Astrocyte of the spinal cord (primary cell): ENCODE measurements at places on chromosomes 7 and 10.
A peak's percentile ranks its signal among the peaks of the same experiment; 100 is the strongest.

- peak; percentile 22 for DNase-seq
Measured at GRCh38 chr7:139987691-139988516, 74.8 kb downstream of the PARP12 start.

- no peak for DNase-seq
Measured at GRCh38 chr10:8051109-8051821, 3.2 kb upstream of the GATA3 start.

DNA sequence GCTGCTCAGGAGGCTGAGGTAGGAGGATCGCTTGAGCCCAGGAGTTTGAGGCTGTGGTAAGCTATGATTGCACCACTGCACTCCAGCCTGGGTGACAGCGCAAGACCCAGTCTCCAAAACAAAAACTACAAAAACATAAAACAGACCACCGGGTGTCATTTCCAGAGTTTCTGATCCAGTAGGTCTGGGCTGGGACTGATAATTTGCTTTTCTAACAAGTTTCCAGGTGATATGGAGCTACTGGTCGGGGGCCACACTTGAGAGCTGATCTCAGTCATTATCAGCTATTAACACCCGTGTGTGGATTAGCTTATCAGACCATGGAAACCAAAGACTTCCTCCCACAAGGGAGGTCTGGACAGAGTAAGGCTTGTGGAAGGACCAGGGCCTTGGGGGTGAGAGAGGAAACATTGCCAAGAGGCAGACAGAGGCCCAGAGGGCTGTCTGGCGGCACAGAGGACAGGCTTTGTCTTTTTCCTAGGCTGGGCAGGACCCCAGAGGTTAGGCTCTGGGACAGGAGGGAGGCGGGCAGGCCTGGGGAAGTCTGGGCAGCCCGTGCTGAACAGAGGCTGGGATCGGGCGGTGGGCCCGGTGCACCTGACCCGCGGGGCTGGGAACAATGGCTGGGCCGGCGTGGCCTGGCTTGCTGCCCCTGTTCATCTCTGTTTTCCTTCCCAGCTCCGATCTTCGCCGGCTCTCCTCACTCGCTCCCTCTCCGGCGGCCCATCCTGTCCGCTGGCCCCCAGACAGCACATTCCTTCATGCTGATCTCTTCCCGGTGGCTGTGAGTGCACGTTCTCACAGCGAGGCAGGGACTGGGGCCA lies 25.2 kb downstream of the TMEM270 start:
- DNase-seq = peak; percentile 71

DNA sequence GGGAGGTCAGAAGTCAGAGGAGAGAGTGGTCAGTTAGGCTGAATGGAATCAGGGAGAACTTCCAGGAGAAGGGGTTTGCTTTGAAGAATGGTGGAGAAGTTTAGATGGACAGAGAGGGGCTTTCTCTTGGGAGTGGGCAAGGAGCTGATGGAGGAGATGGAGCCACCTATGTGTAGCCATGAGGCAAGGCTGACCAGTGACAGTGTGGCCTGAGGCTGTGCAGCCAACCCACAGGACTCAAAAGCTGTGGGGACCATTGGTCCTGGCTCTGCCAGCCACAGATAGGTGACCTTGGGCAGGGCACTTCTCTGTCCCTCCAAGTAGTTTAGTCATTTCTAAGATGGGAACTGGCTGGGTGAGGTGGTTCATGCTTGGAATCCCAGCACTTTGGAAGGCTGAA lies 18.7 kb downstream of the NEURL1 start:
- DNase-seq = no peak

DNA sequence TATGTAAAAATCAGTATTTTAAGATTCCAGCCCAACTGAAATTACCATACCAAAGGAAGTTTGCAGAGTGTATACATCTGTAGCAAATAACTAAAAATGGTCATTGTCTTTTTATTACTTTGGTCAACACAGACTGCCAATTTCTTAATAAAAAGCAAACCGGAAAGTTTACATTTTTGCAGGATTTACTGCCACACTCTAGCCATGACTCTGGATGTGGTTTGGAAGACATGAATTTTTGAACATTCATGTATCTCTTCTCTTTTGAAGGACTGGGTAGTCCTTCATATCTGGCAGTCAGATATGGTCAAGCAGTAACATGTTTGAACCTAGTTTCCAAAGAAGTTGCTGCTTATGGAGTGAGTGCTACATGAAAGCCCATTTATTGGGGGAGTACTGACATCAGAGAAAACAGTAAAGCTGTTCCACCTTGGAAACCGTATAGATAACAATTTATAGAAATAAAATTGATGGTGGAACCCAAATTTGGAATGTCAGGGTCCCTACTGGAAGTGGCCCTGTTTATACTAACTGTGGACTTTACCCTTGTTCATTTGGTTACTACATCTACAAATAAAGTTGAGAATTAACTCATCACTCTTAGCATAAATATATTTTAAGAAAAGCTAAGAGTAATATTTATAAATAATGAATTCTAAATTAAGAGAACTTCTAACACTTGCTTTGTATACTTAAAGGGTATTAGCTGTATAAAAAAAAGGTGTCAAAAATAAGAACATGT lies 84.6 kb downstream of the ZMYND11 start:
- no peak for DNase-seq

DNA sequence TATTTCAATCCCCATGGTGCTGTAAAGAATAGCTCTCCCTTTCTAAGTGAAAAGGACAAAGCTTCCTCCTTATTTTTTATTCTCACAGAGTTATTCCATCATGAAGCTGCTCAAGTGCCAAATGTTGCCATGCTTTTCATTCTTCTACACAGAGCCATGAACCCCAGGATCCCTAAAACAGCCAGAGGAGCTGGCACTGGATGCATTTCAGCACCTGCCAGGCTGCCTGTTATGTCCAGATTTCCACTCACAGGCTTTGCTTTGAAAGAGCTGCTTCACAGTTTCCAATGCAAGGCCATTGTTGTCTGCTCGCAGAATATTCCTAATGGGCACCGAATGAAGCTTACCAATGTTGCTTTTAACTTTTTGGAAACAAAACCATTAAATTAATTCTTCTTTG lies 256.2 kb upstream of the NPSR1 start:
- no peak for DNase-seq

DNA sequence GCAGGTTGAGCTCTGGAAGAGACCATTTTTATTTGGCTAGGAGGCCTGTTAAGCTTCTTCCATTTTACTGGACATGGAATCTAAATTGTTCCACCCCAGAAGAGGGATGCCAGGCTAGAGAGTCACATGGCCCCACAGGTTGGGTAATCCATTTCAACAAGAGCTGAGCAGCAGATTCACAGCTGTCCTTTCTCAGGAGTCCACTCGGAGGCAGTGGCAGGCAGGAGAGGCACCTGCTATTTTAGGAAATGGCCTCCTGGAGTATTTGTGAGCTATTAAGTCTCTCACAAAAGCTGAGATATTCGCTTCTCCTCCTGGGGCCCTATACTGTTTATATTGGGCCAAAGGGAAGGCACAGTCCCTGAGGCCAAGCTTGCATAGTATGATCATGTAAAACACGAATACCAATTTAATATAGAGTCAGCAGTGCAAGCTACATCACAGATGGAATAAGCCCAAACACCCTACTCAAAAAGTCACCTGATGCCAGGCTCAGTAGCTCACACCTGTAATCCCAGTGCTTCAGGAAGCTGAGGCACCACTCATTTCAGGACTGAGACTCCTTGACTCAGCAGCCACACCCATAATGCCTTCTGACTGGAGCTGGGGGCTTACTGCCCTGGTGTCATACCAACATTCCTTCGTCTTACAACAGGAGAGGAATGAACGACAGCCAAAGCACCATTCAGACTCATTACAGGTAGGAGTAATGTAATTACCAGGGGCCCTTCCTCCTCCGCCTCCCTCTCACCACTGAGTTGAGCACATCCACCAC lies 124.1 kb downstream of the LMBR1 start:
- no peak for DNase-seq

GRCh38 chr10:112605063-112605462 lies 158.0 kb downstream of the VTI1A start:
- no peak for DNase-seq

DNA sequence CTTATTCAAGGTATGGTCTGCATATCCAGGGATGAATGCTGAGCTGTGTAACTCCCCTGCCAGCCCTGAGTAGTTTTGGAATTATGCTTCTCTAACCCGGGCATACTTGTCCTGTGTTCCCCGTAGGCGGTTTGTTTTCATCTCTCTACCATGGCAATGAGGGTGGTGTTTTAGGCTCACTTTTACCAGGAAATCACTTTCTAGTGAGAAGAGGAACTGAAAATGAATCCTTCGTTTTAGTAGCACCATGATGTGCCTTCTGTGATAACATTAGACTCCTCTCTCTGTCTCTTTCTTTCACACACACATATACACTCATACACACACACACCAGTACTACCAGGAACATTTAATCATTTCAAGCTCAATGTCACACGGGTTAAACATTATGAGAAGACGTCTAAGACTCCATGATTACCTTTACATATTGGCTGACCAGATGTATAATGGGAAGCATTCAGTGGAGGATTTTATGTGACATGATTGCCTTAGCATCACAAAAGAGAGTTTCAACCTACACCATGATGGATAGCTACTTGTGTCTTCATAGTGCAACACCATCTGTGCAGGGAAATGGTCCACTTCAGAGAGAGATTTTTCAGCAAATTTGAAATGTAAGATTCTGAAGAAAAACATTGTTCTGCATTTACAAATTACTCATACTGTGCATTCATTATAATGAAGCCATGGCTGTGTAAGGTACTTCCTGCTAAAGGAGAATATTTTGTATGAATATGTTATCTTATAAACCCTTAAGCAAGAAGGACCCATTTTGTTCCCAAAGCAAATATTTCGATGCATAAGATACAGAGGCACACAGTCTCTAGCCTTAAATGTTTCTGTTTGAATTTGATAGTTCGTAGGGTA lies 31.0 kb upstream of the PFKP start:
- no peak for DNase-seq

DNA sequence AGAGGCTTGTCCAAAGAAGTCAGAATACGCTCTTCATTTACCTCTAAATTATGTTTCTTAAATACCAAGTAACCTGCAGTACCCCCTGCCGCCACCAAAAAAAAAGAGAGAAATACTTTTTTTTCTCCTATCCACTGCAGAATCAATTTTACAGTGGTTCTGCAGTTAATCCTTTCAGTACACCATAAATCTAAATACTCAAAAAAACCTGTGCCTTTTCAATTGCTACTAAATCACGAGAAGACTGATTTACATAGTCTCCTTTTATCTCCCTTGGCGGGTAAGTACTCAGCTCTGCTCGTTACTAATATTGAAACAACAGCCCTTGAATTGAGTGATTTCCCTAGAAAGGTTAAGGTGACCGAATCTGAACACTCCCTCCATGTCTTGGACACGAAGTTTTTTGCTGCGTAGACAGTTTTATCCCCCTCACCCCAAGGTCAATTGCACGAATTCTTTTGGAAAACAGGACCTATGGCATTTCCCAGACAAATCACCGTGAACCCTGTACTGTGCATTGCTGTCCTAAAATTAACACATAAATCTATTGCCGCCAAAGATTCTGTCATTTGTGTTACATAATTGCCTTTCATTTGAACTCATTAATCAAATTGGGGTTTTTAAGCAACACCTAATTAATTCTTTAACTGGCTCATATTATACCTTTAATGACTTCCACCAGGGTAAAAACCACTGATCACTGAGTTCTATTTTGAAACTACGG lies 512 bp upstream of the VIM start:
- DNase-seq = peak; percentile 62

DNA sequence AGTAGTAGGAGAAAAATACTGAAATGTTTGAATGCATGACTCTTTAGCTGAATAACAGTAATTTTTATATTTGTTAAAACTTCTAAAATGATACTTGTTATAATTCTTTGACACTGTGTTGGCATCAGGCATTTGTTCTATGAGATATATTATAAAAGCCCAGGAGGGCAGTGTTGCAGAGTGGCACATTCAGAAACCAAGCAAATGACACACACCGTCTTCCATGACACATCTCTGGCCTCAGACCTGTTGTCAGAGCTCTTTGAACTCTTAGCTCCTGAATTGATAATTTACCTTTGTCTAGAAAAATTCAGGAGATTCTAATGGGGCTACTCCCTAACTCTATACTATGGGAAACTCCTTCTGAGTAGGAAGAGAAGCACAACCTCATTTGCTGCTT lies 62.4 kb upstream of the MDFIC start:
- no peak for DNase-seq

DNA sequence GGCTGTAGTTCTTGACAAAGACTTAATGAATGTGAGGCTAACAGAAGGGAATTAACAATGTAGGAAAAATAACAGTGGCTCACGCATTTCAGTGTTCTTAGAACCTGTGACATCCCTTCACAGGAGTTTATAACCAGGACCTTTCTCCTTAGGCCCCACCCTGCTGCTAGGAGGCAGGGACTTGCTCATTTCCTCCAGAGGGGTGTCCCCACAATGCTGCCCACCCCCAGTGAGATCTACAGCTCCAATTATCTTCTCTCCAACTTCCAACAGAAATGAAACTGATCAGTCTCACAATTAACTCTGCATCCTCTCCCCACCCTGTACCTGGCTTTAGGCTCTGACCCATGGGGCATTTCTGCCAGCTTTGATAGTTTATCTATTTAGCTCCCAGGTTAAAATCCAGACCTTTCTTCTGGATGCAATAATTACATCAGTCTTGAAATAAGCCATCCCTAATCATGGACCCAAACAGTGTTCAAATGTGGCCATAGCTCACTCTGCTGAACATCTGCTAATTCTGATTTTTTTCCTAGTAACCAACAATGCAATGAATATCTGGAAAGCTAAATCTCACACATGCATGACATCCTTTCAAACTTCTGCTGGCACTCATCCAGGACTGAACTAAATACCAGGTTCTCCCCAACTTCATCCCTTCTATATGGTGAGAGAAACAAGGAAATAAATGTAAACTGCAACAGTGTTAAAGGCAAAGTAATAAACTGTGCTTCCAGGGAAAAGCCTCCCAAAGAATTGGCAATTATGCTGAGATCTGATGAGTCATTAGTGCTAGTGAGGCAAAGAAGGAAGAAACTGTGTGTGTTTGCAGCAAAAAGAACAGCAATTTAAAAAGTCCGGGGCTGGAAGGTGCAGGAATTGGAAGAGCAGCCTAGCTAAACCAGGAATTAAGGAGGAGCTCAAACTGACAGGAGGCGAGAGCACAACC lies 64.6 kb downstream of the HERPUD2 start:
- peak; percentile 64 for DNase-seq

GRCh38 chr7:22712999-22713398 lies 14.0 kb upstream of the IL6 start:
- no peak for DNase-seq

GRCh38 chr7:74263399-74264120 lies 9.4 kb upstream of the RFC2 start:
- DNase-seq = no peak

- peak; percentile 38 for DNase-seq
Measured at GRCh38 chr7:95886501-95887090, 114.2 kb downstream of the DYNC1I1 start.

DNA sequence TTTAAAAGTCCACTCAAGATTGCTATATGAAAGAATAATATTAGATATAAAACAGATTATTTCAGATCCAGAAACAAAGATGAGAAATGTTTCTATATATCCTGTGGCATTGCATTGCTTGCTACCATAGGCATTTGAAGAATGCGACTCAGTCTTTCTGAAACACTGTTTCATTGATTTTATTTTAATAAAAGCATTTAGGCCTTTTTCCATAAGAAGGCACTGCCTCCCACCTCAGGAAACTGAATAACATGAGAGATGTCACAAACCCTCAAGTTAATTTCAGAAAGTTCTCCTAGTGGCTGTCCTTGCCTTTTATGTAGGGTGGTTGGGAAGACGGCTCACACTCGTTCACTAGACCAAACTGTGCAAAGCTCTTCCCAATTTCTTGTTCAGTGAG lies 23.3 kb downstream of the PRPS1L1 start:
- DNase-seq = no peak

- DNase-seq = no peak
Measured at GRCh38 chr7:33674804-33675411, 230.4 kb upstream of the BMPER start.
